ENCODE measurements at places on chromosomes 12 and 14.

GRCh38 chr12:64779354-64779974 lies 20.3 kb upstream of the GNS start:
- DNase-seq = peak; percentile 47

DNA sequence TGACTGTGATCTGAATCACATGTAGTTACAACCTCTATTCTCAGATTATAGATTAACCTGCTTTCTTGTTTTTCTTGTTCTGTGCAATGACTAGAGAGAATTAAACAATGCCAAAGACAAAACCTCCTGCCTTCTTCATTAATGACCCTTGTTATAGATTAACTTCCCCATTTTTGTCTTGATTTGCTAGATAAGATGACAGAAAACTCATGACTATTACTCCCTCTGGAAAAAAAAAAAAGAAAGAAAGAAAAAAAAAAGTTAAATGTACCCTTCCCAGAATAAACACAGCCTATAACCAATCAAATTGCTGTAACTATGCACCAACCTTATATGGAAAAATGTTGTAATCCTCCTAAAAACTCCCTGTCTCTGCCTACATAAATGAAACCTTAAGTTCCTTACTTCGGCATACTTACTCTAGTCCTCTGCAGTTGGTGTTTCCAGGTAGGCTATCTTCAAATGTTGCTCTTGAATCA lies 41.1 kb upstream of the PCED1B start:
- no peak for DNase-seq

- no peak for DNase-seq
These were observed 93.5 kb upstream of the CEP83 start for GRCh38 chr12:94553130-94553519.

DNA sequence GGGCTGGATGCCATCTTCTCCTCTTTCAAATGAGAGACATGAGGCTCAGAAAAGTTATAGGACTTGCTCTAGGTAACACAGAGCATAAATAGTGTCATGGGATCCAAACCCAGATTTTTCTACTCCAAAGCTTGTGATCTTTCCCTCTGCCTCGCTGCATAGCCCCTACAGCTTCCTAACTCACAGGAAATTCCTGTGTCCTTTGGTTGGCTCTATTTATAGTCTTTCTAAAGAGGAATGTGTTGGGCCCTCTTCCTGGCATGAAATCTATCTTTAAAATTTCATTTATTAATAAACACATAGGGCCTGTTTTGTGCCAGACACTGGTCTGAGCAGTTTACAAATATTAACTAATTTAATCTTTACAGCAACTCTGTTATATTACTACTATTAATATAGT lies 9.8 kb upstream of the KCNA5 start:
- DNase-seq = no peak

DNA sequence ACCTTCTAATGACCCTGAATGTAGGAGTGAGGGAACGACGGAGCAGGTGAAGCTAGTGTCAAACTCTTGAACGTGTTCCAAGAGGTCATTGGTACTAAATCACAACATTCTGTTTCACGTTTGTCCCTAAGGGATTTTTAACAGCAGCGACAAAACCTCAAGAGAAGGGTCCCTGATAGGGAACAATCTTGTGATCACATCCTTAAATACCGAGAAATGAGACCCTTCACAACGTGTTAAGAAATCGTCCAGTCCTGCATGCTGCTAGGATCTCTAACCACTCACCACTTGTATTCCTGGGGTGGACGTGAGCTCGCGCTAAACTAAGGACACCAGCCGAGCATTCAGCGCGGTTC lies 134.1 kb upstream of the KRAS start:
- DNase-seq = no peak

DNA sequence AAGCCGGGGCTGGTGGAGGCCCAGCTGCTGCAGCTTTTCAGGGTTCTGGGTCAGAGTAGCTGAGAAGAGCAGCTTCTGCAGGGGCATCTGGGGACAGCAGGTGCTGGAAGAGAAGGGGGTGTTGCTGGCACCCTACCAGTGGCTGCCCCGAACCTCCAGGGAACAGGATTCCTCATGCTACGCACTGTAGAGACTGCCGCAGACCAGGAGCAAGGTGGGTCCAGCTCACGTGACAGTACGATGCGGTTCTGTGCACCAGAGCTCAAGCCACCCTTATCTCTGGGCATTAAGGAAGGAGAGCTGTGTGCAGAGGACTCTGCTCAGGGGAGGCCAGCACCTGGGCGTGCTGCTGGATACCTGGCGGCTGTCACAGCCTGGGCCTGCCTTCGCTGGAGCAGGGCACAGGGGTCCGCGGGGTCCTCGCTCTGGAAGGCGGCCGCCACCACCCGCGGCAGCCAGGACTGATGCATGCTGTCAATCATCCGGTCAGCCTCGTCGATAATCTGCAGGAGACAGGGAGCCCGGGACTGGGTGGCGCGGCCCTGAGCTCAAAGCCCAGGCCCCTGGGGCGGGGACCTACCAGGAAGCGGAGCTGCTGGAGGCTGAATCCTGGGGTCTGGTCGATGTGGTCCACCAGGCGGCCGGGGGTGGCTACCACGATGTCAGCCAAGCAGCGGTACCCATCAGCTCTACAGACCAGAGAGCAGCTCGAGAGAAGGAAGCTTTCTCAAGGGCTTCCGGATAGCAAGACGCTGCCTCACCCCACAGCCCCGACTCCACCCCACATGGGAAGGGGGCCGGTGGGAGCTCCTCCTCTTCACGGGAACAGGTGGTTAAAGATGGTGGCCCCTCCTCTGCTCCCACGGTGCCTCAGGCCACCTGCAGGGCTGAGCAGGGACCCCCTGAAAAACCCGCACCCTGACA lies 2.9 kb downstream of the DDX51 start:
- no peak for DNase-seq

DNA sequence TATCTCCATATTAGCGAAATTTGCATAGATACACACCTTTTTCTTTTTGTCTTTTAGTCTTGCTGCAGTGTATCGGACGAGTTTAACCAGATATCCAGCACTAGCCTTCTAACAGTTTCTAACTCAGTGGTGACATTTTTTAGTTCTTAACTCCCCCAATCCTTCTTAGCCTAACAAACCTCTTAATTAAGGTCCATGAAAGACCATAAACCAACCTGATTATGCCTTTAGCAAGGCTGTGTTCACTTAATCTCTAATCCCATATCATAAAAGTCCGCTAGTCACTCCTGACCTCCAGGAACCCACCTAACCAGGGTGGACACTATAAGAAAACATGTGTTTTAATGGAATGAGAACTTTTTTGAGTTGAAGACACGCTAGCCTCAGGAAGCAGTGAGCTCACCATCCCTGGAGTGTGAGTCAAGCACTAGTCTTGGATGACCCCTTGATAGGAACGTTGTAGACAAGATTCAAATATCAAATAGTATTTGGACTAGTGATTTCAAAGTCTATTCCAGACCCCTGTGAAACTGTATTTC lies 9.5 kb downstream of the CDKN1B start:
- DNase-seq = peak; percentile 20

- no peak for DNase-seq
These were observed 445.9 kb upstream of the RGS6 start for GRCh38 chr14:71486279-71486678.

DNA sequence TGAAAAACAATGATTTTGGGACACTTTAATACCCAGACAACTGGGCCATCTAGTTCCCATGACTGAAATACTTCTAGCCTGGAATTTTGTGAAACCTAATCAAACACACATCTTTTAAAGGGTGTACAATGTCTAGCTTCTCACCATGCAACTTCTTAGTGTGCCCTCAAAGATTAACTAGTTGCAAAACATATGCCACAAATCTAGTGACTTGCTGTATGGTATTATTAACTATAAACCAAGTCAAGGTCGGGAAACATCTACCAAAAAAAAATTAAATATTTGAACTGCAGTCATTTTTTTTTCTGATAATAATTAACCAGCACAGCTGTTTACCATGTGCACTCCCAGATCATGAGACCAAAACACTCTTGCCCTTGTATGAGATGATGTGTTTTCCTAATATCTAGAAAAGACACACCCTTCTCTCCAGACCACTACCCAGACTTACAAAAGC lies 171.8 kb upstream of the FOXN3 start:
- DNase-seq = no peak

DNA sequence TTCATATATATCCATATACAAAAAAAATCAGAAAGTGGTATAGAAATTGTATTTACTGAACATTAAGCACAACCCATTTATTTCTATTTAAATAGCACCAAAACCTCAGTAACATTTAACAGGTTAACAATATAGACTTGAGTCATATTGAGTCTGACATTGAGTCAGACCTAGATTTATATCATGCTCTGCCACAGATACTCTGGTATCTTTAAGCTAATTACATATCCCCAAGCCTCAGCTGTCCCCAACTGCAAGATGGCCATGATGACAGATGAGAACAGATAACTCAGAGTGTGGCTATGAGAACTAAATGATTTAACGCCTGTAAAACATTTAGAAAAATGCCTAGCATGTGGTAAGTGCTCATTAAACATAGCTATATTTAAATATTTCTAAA lies 40.3 kb downstream of the IFNG start:
- no peak for DNase-seq

DNA sequence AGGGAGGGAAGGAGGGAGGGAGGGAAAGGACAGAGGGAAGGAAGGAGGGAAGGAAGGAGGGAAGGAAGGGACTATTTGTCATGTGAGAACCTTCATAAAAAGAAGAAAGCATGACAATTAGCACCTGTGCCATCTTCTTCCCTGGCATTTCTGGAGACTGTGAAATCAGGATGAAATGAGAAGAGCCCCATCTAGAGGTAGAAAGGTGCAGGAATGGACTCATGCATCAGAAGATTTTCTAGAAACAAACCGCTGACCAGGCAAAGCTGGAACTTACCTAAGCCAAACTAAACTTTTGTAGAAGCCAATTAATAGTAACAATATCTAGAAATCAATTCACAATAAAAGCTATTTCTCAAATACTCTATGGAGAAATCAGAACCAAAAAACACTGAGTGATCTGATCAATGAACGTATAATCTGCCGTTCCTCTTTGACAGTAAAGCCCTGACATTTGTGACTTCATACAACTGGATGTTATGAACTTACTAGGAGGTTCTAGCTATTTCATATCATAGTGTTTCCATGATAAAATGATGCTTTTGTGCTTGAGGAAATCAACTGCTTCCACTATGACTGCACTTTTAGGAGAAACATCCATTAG lies 24.4 kb upstream of the CRACR2A start:
- DNase-seq = peak; percentile 62

DNA sequence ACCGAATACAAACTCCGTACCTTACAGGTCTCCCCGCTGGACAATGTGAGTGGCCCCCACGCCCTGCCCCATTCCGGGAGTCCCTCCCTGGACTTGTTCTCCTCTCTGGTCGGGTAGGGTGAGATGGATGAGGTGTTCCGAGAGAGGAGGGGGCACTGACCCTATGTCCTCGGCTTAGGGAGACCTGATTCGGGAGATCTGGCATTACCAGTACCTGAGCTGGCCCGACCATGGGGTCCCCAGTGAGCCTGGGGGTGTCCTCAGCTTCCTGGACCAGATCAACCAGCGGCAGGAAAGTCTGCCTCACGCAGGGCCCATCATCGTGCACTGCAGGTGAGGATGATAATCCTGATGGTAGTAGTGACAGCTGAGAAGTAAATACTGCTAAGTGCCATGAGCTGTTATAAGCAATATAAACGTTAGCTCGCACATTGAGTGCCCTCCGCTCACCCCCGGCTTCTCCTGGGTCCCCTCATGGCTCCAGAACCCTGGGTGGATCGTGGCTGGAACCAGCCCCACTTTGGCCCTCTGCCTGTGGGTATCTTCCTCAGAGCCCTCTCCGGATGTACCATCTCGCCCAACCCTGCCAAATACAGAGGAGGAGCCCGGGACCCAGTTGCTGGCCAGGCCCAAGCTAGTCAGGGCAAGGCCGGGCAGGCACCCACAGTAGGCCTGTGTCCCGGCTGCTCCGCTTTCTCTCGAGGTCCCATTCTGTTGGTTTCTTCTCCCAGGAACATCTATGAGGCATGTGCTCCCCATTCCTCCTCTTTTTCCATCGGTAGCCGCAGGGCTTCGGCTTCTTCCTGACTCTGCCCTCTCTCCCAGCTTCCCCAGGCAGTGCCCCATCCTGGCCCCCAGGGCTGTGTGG lies 6.8 kb downstream of the PTPN6 start:
- DNase-seq = no peak

GRCh38 chr12:58171914-58172313 lies 230.5 kb downstream of the ATP23 start:
- no peak for DNase-seq

- no peak for DNase-seq
These were observed 11.2 kb downstream of the KCNH3 start for GRCh38 chr12:49549735-49550692.

DNA sequence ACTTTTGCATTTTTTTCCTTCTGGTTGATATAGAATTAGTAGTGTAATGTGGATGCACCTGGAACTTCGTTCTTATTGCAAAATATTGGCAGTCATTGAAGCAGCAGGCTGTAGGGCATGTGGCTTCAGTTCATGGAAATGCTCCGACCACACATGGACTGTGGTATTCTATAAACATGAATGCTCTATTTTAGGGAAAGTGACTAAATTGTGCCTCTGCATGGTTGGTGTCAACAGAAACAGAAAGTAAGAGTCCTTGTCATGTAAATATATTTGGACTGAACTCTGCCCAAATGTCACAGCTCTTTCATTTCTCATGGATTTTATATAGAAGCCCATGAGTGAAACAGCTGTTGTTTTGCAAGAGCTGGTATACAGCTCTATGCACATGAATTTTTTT lies 917.0 kb downstream of the LRFN5 start:
- no peak for DNase-seq

- DNase-seq = no peak
These were observed 248.7 kb upstream of the EGLN3 start for GRCh38 chr14:34199585-34199984.

DNA sequence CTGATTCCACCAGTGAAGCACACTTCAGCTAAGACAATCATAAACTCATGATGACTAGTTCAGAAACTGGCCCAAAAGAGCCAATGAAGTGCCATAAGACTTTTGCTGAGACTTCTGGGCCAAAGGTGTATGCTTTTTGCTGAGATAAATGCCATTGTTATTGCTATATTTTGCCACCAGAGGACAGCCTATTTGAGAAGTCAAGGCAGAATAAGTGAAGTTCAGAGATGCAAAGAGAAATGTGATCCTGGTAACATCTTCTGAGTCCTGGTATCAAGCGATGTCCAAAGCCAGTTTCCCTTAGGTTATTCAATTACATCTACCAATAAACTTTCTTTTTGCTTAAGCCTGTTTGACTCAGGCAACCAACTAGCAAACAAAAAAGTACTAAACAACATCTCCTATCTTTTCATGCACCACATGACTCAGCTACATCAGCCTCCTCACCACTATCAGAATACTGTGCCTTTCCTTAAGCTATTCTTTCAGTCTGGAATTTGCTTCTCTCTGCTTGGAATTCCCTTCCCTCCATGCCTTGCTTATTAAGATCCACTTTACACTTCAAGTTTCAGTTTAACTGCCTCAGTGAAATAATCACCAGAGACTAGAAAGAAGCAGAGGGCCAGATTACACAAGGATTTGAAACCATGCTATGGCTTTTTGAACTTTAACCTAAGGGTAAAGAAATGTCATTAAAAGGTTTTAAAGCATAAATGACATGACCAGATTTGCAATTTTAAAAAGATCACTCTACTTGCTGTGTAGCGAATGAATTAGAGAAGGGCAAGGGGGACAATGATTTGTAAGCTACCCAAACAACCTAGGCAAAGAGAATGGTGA lies 14.0 kb downstream of the CRY1 start:
- no peak for DNase-seq

GRCh38 chr14:64644629-64645028 lies 59.6 kb upstream of the PLEKHG3 start:
- no peak for DNase-seq
